Gastroesophageal sphincter (tissue), 4 donors: ENCODE measurements at places on chromosomes 2 and 18.
A peak's percentile ranks its signal among the peaks of the same experiment; 100 is the strongest.

GRCh38 chr2:9803023-9803805 lies 40.1 kb upstream of the TAF1B start:
- ATAC-seq: no peak

DNA sequence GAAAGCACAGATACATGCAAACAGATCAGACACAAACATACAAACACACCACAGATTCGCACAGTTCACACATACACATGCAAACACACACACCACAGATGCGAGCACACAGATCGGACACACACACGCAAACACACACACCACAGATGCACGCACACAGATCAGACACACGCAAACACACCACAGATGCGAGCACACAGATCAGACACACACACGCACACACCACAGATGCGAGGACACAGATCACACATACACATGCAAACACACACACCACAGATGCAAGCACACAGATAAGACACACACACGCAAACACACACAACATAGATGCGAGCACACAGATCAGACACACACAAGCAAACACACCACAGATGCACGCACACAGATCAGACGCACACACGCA lies 149.0 kb downstream of the PXDN start:
- ATAC-seq: no peak

DNA sequence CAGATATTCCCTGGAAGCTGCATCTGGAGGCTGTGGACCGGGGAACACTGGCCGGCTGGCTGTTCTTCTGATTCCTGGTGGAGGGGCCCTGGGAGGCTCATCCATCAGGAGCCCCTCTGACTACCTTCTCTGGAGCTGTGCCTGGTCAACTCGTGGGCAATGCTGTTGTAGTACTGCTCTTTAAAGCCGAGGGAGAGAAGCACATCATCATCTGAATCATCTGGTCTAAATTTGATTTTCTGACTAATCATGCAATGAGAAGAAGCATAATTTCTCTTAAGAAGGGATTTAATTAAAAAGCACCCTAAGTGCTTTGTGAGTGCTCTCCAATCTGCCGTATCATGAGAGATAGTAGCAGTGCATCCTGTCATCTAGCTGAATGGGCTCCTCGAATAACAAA lies 229.5 kb downstream of the FHOD3 start:
- no peak for ATAC-seq

DNA sequence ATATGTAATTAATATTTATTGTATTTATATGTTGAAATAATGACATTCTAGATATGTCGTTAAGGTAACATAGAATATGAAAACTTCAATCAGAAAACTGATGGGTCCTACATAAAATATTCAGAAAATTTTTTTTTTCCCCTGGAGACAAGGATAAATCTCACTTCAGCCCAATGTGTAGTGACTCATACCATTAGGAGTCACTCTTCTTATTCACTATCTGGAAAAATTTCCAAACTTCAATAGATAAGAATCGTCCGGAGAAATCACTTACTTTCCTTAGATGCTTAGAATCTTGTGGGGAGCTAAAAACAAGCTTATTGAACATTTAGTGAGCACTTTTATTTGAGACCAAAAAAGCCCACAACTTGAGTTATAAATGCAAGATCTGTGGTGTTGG lies 4.6 kb downstream of the SERPINB13 start:
- no peak for ATAC-seq

DNA sequence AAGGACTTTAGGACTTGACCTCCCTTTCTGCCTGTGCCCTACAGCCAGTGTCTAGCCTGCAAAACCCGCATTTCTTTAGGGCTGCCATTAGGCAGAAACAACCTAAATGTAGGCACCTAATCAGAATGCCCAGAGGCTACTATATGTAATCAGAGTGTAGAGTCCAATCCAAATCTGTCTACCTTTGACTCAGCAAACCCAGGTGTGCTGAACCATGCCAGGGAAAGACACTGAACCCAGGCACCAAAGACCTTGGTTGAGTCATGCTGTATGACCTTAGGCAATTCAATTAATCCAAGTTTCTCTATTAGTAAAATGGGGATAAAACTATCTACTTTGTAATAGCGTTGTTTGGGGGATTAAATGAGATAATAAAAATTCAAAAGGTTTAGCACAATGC lies 20.7 kb downstream of the CAPN14 start:
- no peak for ATAC-seq

DNA sequence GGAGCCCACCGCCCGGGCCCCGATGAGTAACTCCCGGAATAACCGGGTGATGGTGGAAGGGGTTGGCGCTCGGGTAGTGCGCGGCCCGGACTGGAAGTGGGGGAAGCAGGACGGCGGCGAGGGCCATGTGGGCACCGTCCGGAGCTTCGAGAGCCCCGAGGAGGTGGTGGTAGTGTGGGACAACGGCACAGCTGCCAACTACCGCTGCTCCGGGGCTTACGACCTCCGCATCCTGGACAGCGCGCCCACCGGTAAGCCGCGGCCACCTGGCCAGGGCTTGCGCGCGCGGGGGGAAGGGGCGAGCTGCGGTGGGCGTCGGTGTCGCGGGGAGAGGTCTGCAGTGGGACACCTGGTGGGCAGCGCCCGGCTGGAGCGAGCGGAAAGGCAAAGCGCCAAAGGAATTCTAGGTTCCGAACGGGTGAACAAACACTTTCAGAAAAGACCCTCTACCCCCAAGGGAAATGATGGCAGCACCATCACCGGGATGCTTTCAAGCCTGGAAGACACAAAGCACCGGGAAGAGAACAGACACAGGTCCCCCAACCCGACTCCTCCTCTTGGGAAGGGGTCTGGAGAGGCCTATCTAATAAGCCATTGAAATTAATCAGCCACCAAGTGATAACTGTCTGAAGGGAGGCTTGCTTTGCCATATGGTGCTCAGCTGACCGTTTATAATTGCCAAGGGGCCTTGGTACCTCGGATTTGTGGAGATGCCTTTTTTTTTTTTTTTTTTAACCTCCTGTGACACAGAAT lies 1.1 kb downstream of the MIB1 start:
- peak; percentile 4 for ATAC-seq

DNA sequence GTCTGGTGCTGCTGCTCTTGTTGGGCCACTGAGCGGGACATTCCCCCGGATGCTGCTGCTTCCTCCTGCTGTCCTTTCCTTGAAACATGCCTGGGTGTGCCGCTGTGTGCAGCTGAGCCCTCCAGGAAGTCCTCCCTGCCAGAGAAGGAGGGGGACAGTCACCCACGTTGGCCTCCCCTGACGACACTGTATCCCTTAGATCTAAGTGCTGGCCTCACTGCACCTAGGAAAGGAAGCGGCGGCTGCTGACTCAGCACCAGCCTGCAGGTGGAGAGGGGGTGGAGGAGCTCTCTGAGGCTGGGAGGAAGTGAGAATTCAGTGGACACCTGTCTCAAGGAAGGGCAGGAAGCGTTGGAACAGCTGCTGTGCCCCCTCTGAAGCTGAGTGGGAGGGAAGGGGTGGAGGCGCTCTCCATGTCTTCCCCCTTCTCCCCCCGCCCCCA lies 239.8 kb downstream of the HAUS1 start:
- ATAC-seq: peak; percentile 45

DNA sequence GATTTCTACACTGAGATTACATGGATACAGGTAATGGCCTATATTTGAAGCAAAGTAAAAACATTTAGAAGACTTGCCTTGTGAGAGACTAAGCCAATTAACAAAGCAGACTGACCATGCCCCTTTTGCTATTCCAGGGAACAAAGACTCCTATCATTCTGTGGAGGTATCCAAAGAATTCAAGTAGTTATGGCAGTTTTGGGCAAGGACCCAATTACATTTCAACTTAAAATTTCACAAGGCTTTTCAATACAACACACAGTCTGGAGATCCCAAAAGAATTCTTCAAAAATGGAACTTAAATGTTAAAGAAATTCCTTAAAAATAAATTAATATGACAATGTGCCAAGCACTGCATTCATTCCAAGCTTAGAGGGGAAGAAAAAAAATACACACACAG lies 109.2 kb upstream of the CHRNA1 start:
- no peak for ATAC-seq

- ATAC-seq: no peak
Observed at GRCh38 chr2:128727404-128727803, 408.7 kb upstream of the HS6ST1 start.

GRCh38 chr2:75549401-75550253 lies 11.1 kb downstream of the EVA1A start:
- ATAC-seq: no peak

DNA sequence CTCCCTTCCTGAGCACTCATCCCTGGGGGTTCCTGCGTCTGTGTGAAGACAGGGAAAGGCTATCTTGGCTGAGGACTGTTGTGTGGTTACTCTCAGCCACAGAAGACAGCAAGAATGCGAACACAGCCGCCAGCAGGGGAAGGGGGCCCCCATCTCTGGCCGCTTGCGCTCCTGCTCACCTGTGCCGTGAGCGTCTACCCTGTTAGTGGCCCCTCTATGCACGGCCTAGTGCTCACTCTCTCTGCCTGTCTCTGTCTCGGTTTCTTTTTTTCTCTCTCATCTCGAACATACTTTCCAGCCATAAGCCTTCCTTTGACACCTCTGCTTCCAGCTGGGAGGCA lies 206.7 kb upstream of the APCDD1 start:
- no peak for ATAC-seq

GRCh38 chr2:216925636-216926366 lies 65.9 kb upstream of the TNP1 start:
- no peak for ATAC-seq

- no peak for ATAC-seq
Observed at GRCh38 chr2:10449486-10449831, 1.3 kb upstream of the ODC1 start.

GRCh38 chr2:38152035-38152434 lies 76.1 kb upstream of the CYP1B1 start:
- no peak for ATAC-seq

- ATAC-seq: no peak
Observed at GRCh38 chr2:196318517-196319377, 147.4 kb upstream of the STK17B start.

DNA sequence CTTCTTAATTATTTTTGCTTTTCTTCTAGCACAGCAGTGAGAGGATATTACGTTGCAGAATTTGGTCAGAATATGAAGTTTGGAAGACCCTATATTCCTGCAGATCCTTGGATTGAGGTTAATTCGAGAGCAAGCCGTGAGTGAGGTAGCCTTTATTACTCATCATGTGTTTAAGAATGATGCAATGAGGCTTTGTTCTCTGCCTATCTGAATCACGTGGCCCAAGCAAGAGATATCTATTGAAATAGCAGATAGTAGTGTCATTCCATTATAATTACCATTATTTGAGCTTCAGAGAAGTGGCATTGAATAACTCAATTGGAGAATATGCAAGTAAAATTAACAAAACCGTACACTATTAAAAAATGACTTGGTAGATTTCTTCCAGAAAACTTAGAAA lies 641.1 kb downstream of the TMEM182 start:
- no peak for ATAC-seq

DNA sequence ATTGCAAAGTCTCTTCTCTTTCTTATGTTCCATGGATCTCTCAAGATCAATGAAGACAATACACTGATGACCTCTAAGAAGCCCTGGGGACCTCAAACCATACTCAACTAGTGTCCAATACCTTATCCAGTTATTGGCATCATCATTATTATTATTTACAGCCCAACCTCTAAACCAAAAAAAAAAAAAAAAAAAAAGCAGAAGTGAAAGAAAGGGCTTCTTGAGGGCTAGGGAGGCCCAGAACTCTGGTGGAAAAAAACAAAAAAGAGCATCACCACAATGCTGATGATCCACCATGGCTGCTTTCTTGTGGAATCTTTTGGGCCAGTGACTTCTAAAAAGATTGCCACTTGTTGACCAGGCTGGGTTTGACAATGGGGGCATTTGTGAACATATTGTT lies 324.9 kb downstream of the LPIN1 start:
- ATAC-seq: no peak

GRCh38 chr2:189088591-189089205 lies 90.9 kb downstream of the COL5A2 start:
- no peak for ATAC-seq

- ATAC-seq: no peak
Observed at GRCh38 chr2:9596621-9597311, 34.0 kb downstream of the YWHAQ start.

DNA sequence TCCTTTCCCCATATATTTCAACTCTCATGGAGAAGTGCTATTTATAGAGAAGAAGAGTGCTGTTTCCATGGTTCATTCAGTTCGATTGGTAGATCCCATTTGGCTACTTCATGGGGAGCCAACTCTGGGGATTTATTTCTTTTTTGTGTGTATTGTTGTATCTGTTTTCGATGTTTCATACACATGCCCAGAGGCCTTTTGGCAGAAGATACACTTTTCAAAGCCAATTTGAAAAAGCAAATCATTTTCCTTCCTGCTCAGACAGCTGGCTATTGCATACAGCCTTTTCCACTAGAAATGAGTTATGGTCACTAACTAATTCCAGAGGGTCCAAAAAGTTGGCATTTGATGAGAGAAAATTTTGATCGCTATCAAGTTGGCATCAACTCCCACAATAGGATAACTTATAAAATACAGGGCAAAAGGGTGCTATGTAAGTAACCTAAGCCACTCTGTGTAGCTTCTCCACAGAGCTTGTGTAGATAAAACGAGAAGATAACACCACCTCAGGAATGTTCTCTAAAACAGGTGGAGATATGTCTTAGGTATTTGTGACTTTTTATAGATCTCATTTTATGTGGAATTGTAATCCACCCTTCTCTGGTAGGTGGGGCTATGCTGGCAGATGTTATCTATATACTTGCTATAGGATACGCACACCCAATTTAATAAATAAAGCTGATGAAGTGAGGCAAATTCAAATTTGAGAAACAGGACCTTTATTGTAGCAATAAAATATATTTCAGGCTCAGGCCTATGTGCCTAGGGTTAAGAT lies 798.5 kb downstream of the SATB2 start:
- no peak for ATAC-seq

- no peak for ATAC-seq
Observed at GRCh38 chr2:147488472-147488871, 356.4 kb upstream of the ACVR2A start.

DNA sequence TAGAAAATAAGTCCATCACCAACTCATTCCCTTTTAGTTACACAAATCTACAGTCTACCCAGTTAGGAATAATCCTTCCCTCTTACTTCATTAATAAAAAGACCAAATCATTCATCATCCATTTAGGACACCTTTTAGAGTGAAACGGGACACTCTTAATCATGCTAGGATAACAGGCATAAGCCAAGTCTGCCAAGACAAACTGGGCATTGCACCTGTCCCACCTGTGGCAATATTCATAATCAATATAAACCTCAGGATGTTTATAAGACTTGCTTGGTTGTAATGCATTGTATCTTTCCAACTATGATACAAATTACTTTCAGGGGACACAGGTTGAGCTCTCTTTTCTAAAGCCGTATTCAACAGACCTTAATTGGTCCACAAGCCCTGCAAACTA lies 82.7 kb upstream of the SH3BP4 start:
- ATAC-seq: no peak

- ATAC-seq: no peak
Observed at GRCh38 chr18:24064391-24065100, 50.0 kb downstream of the TTC39C start.

DNA sequence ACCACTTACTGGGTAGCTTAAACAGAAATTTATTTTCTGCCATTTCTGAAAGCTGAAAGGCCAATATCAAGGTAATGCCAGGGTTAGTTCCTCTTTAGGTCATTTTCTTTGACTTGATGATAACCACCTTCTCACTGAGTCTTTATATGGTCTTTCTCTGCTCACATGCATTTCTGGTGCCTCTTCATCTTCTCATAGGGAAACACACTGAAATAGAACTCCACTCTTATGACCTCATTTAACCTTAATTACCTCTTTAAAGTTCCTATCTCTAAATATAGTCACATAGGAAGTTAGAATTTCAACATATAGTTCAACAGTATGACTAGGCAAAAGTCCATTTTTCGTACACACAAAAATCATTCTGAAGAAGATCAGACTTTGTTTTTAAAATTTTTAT lies 616.8 kb upstream of the VRK2 start:
- no peak for ATAC-seq

GRCh38 chr2:220370764-220371163 lies 743.3 kb downstream of the SLC4A3 start:
- ATAC-seq: no peak
